ENCODE measurements at places on chromosomes 5 and 9.

GRCh38 chr9:6680797-6681146 is 35.2 kb upstream of the GLDC start:
- DNase-seq = peak; percentile 58

GRCh38 chr5:135891791-135892190 is 3.9 kb downstream of the IL9 start:
- DNase-seq = no peak

- DNase-seq = no peak
These were observed 11.4 kb downstream of the ASTN2 start for GRCh38 chr9:117403403-117403811.

DNA sequence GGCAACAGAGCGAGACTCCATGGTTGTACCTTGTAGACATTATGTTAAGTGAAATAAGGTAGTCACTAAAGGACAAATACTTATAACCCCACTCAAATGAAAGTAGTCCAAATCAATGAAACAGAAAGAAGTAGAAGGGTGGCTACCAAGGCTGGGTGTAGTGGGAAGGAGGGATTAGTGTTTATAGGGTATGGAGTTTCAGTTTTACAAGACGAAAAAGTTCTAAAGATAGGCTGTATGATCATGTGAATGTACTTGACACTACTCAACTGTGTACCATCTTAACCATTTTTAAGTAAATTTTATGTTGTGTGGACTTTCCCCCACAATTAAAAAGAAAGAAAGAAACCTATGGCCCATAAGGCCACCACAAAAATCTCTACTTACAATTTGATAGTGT is 32.2 kb downstream of the ALDH7A1 start:
- DNase-seq = no peak

DNA sequence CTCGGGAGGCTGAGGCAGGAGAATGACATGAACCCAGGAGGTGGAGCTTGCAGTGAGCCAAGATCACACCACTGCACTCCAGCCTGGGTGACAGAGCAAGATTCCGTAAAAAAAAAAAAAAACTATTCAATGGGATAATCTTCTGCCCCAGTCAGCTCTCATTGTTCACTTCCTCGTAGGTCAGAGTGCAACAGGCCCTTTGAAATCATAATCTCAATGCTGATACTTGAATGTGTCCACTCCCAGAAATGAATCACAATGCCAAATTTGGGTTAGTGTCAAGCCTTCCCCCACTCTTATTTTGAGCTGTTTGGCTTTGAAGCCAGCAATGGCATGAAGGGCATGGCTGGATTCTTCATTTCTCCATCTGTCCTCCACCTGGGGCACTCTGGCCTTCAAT is 610.3 kb upstream of the KLF4 start:
- DNase-seq = no peak

DNA sequence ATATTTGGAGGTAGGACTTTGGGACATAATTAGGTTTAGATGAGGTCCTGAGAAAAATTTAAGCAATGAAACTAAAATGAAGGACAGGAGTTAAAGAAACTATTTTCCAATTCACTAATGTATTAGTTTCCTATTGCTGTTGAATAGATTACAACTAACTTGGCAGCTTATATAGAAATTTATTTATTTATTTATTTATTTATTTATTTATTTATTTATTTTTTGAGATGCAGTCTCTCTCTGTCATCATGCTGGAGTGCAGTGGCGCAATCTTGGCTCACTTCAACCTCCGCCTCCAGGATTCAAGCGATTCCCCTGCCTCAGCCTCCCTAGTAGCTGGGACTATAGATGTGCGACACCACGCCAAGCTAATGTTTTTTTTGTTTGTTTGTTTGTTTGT is 182.4 kb upstream of the ADCY2 start:
- DNase-seq = no peak

DNA sequence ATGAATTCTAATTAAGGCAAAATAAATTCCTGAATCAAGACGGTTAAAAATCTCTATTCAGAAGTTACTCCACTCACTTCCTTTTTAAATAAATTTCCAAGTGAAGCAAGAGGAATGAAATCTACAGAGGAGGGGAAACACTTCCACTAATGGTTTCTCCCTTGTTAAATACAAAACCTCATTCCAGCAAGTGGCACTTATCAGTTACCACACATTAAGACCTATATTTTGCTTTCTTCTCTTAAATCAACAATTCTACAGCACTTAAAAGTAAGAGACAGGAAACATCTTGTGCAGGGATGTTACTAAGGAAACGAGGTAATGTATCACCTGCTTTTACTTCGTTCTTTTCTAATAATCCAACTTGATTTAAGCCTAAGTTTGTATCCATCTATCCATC is 172.6 kb downstream of the RAPGEF6 start:
- no peak for DNase-seq

DNA sequence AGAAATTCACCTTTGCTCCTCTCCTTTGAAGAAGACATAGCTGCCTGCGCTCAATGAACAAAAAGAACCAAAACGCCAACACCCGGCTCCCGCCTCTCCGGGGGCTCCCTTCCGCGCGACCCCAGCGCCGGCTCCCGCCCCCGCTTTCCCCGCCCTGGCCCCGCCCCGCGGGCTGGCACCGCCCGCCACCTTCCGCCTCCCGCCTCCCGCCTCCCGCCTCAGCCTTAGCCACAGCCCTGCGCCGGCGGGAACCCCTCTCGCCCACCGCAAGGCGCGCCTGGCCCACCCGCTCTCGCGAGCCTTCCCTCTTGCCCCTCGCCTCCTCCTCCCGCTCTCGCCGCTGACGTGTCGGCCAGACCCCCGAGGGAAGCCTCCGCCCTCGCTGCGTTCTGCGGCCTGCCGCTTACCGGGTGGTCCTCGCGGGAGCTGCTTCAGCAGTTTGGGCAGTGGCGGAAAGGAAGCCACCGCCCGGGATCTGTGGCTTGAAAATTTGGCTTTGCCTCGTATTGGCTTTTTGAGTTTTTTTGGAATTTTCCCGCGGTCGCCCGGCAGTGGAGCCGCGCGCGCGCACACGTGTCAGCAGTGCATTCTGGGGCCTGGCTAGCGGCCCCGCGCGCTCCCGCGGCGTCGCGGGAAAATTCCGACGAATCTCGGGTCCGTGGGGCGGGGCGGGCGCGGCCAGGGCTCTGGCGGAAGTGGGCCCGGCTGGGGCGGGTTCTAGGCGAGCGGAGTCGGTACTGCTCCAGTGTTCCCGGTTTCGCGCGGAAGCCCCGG is at the start of gene FANCC:
FANCC (minus strand) TSS at position 591 of the 774 bp plus-strand sequence. CDS start 68,418 bp downstream, outside the sequence.
- peak; percentile 82 for DNase-seq

- no peak for DNase-seq
These were observed 233.9 kb upstream of the ZNF608 start for GRCh38 chr5:124980163-124980941.

- DNase-seq = peak; percentile 10
These were observed 557 bp downstream of the GNG10 start for GRCh38 chr9:111661802-111662521.

DNA sequence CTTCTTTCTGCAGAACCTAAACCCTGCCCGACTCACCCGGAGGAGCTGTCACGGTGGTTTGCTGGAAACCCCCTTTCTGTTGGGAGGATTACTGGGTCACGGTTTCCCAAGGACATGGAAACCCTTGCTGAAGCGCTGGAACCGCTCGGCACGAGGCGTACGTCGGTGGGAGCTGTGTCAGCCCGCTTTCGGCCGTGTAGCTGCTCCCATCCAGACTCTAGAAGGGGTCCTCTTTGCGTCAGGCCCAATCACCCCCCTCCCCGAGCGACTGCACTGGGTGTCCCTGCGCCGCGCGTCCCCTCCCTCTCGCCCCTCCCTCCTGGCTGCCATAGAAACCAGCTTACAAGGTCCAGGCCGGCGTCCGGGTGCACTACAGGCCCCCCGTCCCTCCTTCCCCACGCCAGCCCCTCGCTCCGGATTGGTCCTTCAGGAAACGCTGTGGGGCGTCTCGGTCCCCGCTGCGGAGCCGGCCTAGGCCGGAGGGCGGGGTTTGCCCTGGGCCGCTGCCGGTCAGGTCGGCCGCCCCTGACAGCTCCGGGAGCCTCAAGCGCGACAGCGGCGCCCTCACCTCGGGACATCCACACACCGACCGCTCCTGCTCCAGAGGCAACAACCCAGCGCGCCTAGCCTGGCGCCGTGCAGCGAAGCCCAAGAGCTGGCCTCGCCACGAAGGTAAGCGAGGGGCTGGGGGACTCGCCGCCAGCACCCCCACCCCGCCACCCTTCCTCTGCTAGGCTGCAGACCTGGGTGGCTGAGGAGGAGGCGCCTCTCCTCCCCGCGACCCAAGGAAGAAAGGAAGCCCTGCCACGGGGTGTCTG is at the start of gene NIM1K:
NIM1K (plus strand) TSS at position 486 of the 818 bp plus-strand sequence. CDS start 53,551 bp downstream, outside the sequence.
- DNase-seq = peak; percentile 6

DNA sequence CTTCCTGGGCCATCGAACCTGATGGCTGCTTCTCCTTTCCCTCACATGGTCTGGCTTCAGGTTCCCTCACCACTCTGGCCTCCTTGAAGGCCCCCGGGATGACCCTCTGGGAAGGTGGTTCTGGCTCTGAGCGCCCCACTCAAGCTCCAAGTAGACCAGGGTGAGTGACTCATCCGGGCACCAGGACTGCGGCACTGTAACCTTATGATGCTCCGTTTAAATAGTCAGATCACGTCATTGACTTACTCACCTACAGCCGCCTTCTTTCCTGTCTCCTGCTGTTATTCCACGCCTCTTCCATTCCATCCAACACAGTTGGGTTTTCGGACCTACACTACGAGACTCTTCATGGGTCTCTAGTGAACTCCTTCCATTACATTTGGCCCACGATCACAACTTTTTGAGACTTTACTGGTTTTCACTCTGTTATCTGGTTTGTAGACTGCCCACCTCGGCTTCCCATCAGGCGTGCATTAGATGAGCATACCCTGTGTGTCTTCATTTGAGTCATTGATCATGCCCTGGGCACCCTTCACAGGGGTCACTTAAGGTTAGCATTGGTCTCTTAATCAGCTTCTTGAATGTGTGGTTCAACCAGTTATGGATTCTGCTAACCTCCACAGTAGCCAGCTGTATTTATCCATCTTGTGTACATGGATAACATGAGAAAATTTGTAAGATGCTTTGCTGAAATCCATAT is 138.8 kb upstream of the LMX1B start:
- no peak for DNase-seq

DNA sequence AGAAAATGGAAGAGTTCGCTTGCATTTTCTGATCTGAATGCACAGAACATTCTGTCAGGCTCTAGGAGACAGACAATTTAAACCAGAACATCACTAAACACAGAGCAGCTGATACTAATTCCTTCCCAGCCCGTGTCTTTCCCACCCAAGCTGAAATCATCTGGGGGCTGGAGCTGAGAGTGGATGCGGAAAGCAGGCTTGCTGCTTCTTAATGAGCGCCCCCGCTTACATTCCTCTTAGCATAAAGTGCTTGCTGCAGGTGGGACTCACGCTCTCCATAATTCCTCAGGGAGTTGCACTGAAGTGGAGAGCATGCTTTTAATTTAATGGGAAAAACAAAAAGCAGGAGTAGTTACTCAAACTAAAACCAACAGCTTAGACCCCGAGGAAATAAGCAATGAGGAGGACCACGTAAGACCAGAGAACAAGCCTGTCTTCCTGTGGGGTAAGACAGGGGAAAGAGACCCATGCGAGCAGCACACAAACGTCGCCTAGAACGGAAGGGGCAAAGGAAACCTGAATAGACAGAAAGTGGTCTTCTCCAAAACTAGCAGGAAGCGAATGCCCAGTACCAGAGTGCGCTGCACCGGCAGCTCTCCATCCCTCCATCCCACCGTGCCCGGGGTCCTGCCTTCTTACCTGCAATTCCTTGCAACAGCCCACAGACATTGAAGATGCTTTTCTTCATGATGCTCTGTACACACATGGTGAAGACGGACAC is 139.3 kb downstream of the LHFPL2 start:
- no peak for DNase-seq

- DNase-seq = no peak
These were observed 823 bp upstream of the PRDM6 start for GRCh38 chr5:123088031-123088805.

DNA sequence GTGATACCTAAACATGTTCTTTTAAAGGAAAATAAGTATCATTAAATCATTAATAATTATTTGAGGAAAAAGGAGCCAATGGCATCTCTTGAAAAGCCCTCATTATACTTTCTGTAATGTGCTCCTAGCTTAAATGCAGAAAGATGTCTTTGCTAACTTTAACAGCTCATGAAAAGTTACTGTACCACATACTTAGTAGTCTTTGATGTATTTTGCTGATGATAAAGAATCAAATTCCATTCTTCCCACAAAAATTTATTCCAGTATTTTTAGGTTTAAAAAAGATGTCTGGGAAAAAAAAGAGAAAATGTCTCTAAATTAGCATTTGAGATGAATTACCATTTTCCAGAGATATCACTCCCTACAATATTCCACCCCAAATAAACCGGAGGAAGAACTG is 112.5 kb downstream of the PPP2R2B start:
- DNase-seq = no peak

DNA sequence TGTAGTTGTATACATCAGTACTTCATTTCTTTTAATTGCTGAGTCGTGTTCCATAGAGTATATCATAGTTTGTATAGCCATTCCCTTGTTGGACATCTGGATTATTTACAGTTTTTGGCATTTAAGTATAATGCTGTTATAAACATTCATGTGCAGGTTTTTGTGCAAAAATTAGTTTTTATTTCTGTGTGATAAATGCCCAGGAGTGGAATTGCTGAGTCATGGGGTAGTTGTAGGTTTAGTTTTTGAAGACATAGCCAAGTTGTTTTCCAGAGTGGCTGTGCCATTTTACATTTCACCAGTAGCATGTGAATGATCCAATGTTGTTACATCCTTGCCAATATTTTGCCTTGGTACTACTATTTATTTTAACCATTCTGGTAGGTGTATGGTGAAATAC is 12.5 kb downstream of the ZNF354B start:
- no peak for DNase-seq

DNA sequence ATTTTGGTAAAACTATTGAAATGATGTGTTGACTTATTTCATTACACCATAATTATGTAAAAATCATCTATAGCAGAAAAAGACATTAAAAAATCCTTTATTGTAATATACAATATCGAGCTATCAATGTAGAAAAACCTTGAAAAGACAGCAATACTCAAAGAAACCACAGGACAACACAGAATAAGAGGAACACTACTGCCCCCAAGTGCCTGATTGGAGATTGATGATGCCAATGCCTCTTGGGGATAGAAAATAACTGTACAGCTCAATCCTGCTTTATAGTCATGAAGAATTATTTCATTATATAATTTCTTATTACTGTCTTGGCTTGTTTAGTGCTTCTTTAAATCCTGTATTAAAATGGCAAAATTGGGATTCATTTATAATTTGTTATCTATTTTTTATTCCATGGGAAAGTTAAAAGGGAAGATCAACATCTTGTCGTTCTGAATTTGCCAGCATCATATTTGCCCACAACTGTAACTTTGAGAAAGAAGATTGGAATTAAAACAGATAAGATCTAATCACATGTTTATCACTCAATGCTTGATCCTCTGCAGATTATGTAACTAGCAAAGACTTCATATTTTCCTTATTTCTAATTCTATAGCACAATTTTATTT is 337.5 kb downstream of the CDH9 start:
- DNase-seq = no peak

All from activated T-cell treated with anti-CD3 and anti-CD28 coated beads for 4 hours (primary cell).